Right forelimb (tissue), 1 donor: ENCODE measurements at places on chromosomes 16 and 17.

- DNase-seq, result no peak
Observed at GRCh38 chr16:14248791-14249190, 177.7 kb downstream of the MRTFB start.

DNA sequence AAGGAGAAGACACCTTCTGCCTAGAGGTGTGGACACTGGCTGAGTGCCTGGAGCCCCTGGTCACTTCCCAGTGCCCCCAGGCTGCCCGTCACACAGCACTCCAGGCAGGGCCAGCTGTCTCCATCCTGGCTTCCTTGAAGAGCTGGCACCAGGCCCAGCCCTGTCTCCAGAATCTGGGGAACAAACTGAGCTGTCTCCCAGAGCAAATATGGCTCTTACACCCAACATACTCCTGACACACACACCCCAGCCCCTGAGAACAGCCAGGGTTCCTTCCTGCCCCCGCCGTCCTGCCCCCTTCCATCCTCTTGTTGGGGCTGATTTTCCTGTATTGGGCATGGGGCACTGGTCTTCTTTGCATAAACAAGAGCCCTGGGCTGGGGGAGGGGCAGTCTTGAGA is 9.1 kb downstream of the NHERF1 start:
- no peak for DNase-seq

DNA sequence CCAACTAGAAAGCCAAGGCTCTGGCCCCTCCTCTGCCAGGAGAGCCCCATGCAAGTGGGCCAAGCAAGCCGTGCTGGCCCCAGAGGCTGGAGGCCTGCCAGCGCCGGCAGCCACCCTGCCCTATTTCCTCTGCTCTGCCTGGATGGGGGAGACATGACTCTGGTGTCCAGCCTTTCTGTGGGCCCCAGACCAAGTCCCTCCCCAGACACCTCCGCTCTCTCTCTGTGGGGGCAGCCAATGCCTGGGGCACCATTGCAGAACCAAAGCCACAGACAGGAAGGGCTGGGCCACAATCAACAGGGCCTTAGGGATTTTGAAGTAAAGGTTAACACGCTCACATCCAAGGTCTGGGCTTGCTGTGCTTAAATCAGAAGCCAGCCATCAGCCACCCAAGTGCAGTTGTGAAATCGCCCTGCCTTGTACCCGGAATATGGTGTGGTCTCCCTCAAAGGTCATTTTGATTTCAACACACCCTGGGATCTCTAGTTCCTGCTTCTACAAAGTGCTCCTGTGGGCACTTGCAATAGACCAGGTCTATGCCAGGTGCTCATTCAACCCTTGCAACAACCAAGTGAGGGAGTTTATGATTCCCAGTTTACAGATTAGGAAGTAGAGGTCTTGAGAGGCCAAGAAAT is 63.5 kb upstream of the TEX2 start:
- no peak for DNase-seq

GRCh38 chr17:51645056-51645455 is 384.7 kb downstream of the UTP18 start:
- no peak for DNase-seq

- no peak for DNase-seq
Observed at GRCh38 chr16:11689031-11689840, 21.0 kb downstream of the SNN start.

DNA sequence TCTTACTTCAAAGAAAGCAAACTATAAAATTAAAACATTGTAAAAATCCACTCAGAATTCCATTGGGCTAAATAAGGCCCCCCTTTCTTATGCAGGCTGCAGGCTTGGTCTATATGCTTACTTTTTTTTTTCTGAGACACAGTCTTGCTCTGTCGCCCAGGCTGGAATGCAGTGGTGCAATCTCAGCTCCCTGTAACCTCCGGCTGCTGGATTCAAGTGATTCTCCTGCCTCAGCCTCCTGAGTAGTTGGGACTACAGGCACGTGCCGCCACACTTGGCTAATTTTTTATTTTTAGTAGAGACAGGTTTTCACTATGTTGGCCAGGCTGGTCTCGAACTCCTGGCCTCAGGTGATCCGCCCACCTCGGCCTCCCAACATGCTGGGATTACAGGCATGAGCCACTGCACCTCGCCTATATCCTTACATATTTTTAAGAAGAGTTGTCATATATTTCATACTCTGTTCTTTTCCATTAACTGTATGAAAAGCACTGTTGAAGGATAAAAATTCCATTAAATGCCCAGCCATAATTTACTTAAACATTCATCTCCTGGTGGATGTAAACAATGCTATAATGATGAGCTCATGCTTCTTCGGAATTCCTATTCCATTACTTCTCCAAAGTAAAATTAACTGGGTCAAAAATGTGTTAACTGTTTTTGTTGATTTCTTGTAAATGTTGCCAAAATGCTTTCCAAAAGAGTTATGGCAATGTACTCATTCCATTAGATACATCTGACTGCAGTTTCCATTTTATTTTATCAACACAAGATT is 17.8 kb downstream of the SNN start:
- DNase-seq, result no peak
